Left renal pelvis (tissue), 4 donors: ENCODE measurements at places on chromosomes 1 and 21. TPM values are rescaled to one million over a fixed set of nuclear protein-coding genes. Genes with fewer than 3 reads are reported as not detected.

DNA sequence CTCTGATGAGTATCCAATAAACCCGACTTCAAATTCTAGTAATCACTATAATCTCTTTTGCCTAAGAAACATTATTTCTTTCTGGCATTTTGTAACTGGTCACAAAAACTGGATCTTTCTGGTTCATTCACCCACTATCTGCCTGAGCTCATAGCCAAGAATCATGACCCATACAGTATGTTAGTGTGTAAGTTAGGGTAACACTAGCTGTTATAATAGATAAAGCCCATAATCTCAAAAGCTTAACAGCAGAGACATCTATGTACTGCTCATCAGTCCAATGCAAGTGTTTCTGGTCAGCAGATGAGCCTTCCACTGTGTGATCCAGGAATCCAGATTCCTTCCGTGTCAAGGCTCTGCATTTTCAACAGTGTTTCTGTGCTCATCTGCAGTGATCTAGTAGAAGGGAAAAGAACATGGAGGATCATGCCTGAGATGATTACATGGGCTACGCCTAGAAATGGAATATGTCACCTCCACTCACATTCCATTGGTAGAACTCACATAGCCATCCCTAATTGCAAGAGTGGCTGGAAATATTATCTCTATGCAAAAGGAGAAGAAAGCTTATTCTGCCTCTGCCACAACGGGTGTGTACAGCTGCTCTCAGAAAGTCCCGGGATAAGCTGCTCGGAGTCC lies 27.7 kb downstream of the RRAGC start:
- DNase-seq = no peak

GRCh38 chr1:116826818-116827606 lies 72.8 kb downstream of the CD2 start:
- DNase-seq = no peak

DNA sequence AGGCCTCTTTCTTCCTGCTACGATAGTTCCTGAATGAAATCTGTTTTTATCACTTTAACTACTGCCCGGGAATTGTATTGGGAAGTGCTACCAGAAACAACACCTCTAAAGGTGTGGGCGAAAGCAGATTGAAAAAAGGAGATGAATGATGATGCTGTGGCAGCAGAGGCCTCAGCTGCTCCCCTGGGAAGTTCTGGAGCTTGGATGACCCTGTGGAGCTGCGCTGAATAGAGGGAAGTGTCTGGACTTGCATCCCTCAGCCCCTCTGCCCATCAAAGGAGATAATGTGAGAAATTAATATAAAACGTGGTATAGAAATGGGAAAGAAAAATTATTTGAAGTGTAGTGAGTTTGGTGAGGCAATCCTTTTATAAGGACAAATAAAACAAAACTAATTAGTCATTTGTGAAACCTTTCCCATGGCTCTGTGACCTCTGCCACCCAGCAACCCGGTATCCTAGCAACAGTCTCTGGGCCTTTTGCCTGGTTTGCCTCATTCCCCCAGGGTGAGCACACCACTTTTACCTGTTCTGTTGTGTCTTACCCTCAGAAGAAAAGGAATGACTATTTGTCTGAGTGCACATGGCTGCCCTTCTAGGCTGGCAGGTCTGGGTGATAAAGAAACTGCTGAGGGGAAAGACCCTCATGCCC lies 21.3 kb downstream of the OVAAL start:
- peak; percentile 25 for DNase-seq

GRCh38 chr1:202017749-202018467 lies 7.5 kb downstream of the ELF3 start:
- no peak for DNase-seq

- DNase-seq = no peak
Observed at GRCh38 chr1:245687152-245687635, 532.4 kb downstream of the KIF26B start.

DNA sequence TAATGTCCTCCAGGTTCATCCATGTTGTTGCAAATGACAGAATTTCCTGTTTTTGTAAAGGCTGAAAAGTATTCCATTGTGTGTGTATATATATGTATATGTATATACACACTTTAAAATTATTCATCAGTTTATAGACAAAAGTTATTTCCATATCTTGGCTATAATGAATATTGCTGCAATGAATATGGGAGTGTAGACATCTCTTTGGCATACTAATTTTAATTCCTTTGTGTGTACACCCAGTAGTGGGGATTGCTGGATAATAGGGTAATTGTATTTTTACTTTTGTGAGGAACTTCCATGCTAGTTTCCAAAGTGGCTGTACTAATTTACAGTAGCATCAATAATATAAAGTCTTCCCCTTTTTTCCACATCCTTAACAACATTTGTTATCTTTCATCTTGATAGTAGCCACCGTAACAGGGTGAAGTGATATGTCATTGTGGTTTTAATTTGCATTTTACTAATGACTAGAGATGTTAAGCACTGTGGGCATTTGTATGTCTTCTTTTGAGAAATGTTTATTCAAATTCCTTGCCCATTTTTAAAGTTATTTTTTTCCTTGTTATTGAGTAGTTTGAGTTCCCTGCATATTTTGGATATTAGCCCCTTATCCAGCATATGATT lies 243.0 kb downstream of the PDE4B start:
- DNase-seq = no peak

GRCh38 chr1:236124965-236125364 lies 17.4 kb upstream of the GPR137B start:
- DNase-seq = no peak

GRCh38 chr1:81873946-81874345 lies 73.2 kb downstream of the ADGRL2 start:
- DNase-seq = no peak

GRCh38 chr21:29258626-29259338 lies 39.9 kb upstream of the BACH1 start:
- DNase-seq = no peak

GRCh38 chr1:114353262-114353661 lies 157.7 kb downstream of the TRIM33 start:
- no peak for DNase-seq

DNA sequence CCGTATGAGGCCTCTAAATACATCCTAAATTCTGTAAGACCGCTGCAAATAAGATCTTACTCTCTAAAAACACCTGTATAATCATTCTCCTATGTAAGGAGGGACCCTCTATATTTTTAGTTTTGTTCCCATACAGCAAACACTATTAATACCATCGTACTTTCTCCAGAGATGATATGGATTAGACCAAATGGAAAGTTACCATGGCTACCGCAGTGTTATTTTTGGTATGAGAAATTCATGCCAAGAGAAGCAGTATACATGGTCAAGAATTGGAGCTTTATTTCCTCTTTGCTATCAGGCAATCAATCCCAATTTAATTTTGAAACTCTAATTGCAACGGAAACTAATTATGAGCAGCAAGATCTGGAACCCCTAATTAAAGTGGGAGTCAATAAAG lies 70.0 kb downstream of the BCAR3 start:
- no peak for DNase-seq

DNA sequence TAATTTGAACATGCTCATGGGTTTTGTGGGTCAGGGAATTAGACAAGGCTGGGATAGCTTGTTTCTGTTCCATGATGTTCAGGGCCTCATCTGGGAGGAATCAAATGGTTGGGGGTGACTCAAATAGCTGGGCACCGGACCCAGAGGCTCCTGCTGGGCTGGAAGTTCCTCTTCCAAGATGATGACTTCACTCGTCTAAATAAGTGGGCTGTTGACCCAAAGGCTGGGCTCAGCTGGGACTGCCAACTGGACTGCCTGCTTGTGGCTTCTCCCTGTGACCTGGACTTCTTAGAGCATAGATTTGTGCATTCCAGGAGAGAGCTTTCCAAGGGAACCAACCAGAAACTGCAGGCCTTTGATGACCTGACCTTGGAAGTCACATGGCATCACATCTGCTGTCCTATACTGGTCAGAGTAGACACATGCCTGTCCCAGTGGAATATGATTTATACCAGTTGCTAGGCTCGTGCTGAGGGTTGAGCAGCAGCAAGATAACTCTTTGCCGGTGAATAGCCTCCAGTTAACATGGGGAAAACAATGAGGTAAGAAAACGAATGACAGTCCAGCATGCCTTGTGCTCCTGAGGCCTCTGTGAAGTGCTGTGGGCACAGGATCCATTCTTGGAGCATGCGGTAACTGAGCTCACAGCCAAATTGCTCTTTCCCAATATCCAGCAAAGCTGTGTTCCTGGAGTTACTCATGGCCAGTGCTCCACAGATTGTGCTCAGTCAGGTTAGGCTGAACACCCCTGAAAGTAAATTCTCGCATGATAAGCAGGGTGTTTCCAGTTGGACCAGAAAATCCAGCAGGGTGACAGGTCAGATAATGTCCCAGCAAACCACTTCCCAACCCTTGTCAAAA lies 272.9 kb upstream of the TMEM51 start:
- no peak for DNase-seq

GRCh38 chr1:79398501-79398900 lies 392.0 kb upstream of the ADGRL4 start:
- DNase-seq = no peak

GRCh38 chr1:106344494-106344893 lies 712.0 kb upstream of the PRMT6 start:
- no peak for DNase-seq

GRCh38 chr1:90204023-90204590 lies 209.2 kb downstream of the ZNF326 start:
- DNase-seq = no peak

Gene ERICH3
- polyA plus RNA-seq = 0.52 TPM

Gene FHAD1
- polyA plus RNA-seq = 3.2 TPM

Gene ANKRD45
- 5.2 TPM for polyA plus RNA-seq

Gene SPRR1B
- not detected for polyA plus RNA-seq

Gene SPATA21
- 0.17 TPM for polyA plus RNA-seq

Gene MYBPH
- polyA plus RNA-seq = 0.07 TPM

Gene GOLT1A
- polyA plus RNA-seq = 0.20 TPM

Gene IGSF5
- 0.99 TPM for polyA plus RNA-seq

Gene MEF2D
- polyA plus RNA-seq = 21.8 TPM

Gene ZNF683
- polyA plus RNA-seq = not detected

Gene F3
- 7.6 TPM for polyA plus RNA-seq

Gene CLDN14
- 4.1 TPM for polyA plus RNA-seq

Gene BLACAT1
- polyA plus RNA-seq = 2.1 TPM
